ENCODE measurements at places on chromosomes 3 and 15.
A peak's percentile ranks its signal among the peaks of the same experiment; 100 is the strongest.

- DNase-seq: no peak
Observed at GRCh38 chr15:100651253-100651652, 48.9 kb downstream of the ASB7 start.

GRCh38 chr3:133040696-133041523 lies 2.7 kb downstream of the TMEM108 start:
- DNase-seq: peak; percentile 44

GRCh38 chr15:42775416-42775815 lies 38.5 kb upstream of the CDAN1 start:
- no peak for DNase-seq

- DNase-seq: no peak
Observed at GRCh38 chr15:70025413-70026296, 72.1 kb downstream of the TLE3 start.

- no peak for DNase-seq
Observed at GRCh38 chr3:52429031-52429430, 15.9 kb downstream of the SEMA3G start.

- DNase-seq: peak; percentile 26
Observed at GRCh38 chr15:82177291-82178010, 85.1 kb downstream of the EFL1 start.

GRCh38 chr3:20739814-20740213 lies 553.8 kb upstream of the SGO1 start:
- no peak for DNase-seq

GRCh38 chr3:96466441-96466840 lies 348.0 kb upstream of the EPHA6 start:
- DNase-seq: no peak

- DNase-seq: no peak
Observed at GRCh38 chr3:110139048-110139447, 801.7 kb upstream of the DPPA4 start.

GRCh38 chr3:48217449-48217848 lies 5.8 kb upstream of the CAMP start:
- no peak for DNase-seq

GRCh38 chr3:126098391-126098858 lies 14.5 kb upstream of the SLC41A3 start:
- no peak for DNase-seq

DNA sequence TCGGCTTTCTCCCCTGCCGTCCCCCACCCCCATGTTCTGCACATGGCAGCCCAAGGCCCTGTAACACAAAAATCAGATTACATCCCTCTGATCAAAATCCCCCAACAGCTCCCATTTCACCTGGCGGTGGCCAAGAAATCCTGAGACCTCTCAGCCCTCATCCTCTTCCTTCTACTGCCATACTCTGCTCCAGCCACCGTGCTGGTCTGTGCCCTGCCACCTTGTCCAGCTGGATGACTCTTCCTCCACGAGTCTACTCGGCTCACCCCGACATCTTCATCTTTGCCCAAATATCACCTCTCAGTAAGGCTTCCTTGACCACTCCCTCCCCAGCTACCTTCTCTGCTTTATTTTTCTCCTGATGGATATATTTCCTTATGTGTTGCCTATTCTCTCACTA lies 3.1 kb downstream of the CCDC51 start:
- DNase-seq: no peak

DNA sequence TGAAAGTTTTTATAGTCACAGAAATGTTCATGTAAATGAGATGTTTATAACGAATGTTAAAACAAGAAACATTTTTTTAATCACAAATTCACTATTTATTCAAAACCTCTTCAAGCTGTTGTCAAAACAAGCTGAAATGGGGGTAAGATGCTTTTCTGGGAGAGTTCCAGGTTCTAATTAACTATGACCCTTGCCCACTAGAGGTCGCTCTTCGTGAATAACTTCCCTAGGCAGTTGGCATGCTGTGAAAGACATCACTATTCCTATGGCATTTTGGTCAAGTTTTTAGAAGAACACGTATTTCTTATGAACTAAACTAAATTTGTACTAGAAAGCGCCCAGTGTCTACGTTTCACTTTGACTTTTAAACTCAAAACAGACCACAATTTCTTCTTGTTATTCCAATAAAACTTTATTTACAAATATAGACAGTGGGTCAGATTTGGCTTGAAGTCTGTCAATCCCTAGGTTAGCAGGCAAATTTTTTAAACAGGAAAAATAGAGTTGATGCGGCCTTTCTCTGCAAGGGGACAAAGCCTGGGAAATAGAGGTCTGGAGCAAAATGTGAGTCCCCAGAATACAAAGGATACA lies 62.8 kb upstream of the CMTM8 start:
- DNase-seq: peak; percentile 72

Measured in AML-193 (cell line).